ENCODE measurements at places on chromosomes 1 and 21.

DNA sequence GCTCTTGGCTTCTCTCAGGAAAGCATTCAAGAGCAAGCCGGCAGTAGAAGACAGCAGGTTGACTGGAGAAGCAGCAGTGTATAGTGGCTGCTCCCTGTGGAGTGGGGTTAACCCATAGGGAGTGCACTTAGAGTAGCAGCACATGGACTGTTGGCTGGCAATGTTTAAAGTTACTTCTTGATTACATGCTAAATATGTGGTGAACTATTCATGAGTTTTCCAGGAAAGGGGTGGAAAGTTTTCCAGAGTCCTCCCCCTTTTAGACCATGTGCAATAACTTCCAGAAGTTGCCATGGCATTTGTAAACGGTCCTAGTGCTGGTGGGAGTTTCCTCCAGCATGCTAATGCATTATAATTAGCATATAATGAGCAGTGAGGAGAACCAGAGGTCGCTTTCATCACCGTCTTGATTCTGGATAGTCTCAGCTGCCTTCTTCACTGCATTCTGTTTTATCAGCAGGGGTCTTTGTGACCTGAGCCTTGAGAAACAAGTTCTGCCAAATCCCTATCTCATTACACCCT, 131.8 kb downstream of the CCDC185 start:
- no peak for DNase-seq

- DNase-seq, result peak; percentile 66
Measured at GRCh38 chr1:65525266-65526048, 105.0 kb downstream of the LEPR start.

DNA sequence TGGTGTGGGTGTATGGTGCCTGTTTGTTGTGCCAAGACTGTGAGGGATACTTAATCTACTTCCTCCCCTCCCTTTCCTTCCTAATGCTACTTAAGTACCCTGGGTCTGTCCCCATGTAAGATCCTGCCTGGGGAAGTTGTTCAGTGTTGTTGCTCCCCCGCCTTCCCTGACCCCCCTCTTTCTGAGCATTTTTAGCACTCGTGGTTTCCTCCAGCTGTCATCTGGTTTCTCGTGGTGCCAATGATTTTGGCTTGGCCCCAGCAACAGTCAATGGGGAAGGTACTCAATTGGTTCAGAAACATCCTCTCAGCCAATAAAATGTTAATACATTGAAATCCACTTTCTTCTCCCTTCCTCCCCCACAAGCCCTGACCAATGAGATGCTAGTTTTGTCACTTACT, 8.0 kb upstream of the B4GALT3 start:
- DNase-seq, result no peak

DNA sequence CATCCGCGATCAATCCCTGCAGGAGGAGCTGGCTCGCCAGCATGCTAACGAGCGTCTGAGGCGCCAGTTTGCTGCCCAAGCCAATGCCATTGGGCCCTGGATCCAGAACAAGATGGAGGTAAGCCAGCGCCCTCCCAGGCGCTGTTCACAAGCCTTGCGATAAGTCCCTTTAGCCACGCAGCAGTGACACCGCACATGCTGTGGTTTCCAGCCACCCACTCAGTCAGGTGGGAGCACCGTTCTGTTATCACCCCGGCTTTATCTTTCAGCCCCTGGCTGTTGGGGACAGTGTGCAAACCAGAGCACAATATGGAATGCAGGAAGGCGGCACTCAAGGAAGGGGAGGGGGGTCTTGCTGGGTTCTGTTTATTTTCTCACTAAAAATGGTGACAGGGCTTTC, 41.1 kb upstream of the MTR start:
- DNase-seq, result no peak

DNA sequence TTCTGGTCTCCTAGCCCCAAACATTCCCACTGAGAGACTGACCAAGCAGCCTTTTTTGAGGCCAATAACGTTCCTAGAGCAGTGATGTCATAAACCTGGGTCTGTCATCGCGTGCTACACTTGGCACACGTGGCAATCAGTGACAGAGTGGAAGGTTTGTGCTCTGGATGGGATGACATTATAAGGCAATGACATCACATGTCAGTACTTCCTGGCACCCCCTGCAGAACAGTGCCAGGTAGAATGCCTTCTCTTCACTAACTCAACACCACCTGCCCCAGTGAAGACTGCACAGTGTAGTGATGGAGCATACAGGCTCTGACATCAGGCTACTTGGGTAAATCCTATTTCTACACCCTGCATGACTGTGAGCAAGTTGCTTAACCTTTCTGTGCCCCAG, 5.4 kb upstream of the ZNF648 start:
- DNase-seq, result no peak

- no peak for DNase-seq
Measured at GRCh38 chr1:31407029-31407626, 5.9 kb upstream of the SERINC2 start.

GRCh38 chr1:46672696-46673095, 1.0 kb downstream of the TEX38 start:
- DNase-seq, result no peak

- peak; percentile 91 for DNase-seq
Measured at GRCh38 chr1:155139895-155140629, at the start of gene DPM3. Gene DPM3, minus strand, starts transcription at chr1:155140531. Its CDS starts 291 bp downstream, at chr1:155140240.
